ENCODE measurements at places on chromosomes 11 and 22.

DNA sequence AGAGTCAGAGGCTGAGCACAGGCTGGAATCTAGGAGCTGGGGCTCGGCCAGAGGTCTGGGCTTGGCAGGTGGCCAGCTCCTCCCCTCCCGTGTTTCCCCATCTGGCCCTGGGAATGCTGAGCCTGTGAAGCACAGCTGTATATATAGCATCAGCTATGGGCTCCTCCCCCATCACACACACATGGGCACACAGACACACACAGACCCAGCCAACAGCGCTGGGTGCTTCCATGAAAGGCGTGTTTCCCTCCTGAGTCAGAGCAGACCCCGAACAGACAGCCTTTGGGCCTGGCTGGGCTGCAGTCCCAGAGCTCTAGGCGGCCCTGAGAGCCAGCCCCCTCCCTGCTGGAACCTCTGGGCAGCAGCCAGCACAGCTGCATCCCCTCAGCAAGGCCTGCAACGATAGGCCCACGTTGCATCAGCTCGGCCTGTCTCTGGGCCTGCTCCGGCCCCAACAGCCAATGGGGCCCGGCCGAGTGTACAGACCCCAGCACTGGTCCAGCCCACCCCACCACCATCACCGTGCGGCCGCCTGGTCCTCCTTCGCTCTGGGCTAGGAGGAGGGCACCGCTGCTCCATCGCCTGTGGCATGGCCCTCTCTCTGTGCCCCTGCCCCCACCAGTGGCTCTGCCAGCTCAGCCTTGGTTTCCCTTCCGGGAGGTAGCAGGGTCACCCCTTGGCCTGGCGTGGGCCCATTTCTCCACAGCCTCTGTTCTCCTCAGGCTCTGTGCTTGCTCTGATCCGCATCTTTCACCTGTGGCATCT, 7.6 kb upstream of the SERPINH1 start:
- DNase-seq = no peak

DNA sequence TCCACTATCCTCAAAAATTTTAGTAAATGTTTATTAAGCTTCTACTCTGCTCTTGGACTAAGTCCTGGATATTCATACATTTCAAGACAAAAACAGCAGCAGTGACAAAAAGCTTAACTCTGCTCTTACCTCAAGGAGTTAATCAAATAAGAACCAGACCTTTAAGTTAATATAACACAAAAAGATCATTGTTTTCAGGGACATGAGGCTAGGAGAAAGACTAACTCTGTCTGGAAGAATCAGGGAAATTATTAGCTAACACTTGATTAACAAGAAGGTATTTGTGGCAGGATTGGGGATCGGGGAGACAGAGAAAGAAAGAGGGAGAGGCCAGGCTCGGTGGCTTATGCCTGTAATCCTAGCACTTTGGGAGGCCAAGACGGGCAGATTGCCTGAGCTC, 74.4 kb downstream of the PPP2R1B start:
- no peak for DNase-seq

- DNase-seq = no peak
These were observed 5.5 kb upstream of the TMPRSS13 start for GRCh38 chr11:117934526-117935307.

DNA sequence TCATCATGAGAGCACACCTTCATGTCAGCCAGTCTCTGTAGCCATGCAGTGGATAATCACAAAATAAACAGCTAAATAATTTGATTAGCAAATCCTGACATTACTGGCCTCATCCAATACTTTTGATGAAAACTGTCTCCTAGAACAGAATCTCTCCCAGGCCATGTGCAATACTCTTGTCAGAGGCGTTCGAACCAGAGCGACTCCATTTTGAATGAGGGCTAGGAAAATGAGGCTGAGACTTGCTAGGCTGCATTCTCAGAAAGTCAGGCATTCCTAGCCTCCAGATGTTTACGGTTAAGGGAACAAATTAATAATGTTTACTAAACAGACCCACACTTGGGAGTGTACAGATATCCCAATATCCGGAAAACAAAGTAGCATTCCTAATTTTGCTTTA, 69.9 kb downstream of the FAM168A start:
- no peak for DNase-seq

- DNase-seq = no peak
These were observed 540.8 kb downstream of the SOX6 start for GRCh38 chr11:15815246-15816195.

DNA sequence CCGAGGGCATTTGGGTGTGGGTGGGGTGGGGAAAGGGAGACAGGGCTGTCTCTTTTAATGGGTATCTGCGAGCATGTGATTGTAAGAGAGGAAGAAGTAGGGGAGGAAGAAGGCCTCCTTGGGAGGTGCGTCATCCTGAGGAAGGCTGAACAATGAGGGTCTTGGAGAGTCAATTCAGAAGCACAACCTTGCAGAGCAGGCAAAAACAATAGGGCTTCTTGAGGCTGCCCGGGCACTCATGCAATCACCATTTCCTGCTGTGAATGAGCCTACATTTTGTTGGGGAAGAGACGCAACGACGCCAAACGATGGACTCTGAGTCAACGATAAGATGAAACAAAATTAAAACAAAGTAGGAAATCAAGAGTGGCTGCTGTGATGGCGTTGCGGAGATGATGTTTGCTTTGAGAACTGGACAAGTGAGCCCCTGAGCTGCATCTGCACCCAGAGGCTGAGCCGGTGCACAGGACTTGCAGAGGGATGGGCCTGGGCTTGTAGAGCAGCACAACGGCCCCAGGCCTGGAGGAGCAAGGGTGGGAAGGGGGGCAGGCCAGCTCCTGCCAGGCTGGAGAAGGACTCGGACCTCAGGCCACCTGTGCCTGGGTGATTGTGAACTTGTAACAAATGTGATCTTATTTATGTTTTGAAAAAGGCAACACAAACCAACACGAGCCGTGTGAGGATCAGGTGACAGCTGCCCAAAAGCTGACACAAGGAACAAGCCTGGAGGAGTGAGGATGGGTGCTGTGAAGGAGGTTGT, 92.3 kb upstream of the B3GAT1 start:
- no peak for DNase-seq

- DNase-seq = no peak
These were observed 286.0 kb upstream of the CTSC start for GRCh38 chr11:88623531-88623930.

GRCh38 chr11:19536131-19536530, 176.5 kb upstream of the NAV2 start:
- no peak for DNase-seq

DNA sequence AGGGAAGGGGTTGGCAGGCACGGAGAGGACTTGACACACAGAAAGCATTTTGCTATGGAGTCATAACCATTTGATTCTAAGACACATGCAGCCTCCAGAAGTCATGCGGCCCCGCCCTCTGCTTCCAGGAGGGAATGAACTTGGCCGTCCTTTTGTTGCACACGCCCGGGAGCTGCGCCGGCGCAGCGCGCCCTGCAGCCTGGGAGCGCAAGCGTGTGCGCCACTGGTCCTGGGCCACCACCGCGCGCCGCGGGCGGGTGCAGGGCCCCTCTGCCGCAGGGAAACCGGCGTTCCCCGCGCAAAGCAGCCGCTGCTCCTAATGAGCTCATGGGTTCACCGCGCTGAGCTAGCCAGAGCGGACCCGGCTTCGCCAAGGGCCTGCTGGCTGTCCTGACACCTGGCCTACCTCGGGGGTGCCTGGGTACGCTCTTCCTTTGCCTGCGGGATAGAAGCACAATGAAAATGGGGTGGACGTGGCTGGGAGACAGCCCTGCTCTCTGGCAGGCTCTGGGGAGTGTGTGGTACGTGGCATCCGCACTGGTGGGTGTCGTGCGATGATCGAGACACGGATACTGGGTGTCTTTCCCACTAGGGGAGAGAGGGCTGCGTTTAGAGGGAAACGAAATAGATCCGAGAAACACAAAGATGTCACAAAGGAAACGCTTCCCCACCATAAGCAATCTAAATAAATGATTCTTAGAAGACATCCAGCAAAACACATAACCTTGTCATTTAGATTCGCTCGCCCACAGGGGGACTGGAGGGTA, 669 bp downstream of the MICAL3 start:
- DNase-seq = peak; percentile 51

GRCh38 chr11:48008951-48009270, 28.6 kb downstream of the PTPRJ start:
- peak; percentile 77 for DNase-seq

DNA sequence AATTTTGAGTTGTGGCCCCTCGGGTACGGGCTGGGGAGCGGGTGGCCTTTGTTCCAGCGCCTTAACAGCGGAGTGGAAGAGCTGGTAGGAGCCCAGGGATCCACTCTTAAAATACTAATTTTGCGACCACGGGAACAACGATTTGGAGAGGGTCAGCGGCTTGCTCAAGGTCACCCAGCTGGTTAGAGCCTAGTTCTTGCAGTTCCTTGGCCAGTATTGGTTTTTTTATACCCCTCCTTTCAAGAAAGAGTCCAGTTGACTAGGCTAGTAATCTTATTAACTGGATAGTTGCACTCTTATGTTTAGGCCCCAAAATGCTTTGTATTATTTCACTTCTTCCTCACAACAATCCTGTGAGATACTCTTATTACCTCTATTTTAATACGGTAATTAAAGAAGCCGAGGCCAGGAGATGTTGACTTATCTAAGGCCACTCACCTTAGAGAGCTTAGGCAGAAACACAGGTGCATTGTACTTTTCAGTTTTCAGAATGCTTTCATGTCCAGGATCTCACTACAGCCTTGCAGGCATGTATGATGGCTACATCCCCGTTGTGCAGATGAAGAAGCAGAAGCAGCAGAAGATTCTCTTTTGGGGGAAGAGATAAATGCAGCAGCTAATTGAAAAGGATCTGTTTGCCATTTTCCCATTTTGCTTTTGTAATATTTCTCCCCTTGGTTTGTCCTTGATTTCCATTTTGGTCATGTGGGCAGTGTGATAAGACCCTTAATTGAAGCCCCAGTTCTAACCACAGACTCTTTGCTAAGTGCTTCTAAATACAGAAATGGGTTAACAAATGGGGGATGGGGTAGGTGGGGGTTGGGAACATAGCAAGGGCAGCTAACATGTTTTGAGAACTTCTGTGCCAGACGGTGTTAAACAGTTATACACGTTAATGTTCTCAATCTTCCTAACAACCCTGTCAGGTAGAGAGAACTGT, 1.4 kb downstream of the SREBF2 start:
- DNase-seq = no peak

GRCh38 chr11:132790971-132791370, 741.3 kb downstream of the OPCML start:
- no peak for DNase-seq

GRCh38 chr22:20792966-20793728, 19.2 kb downstream of the SERPIND1 start:
- DNase-seq = no peak

DNA sequence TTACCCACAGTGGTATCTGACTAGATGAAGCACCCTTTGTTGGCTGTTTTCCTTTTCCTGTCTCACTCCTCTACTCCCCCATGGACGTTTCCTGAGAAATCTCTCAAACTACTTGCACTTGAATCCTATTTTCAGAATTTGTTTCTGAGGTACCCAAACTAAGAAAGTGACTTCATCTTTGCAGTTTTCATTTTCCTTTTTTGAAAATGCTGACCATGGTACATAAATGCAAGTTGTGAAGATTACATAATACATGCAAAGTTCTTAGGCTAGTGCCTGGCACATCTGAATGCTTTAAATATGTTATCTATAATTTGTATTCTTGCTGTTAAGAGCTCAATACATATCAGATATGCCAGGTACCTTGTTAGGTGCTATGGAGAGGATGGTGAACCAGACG, 644.7 kb upstream of the TENM4 start:
- DNase-seq = no peak

DNA sequence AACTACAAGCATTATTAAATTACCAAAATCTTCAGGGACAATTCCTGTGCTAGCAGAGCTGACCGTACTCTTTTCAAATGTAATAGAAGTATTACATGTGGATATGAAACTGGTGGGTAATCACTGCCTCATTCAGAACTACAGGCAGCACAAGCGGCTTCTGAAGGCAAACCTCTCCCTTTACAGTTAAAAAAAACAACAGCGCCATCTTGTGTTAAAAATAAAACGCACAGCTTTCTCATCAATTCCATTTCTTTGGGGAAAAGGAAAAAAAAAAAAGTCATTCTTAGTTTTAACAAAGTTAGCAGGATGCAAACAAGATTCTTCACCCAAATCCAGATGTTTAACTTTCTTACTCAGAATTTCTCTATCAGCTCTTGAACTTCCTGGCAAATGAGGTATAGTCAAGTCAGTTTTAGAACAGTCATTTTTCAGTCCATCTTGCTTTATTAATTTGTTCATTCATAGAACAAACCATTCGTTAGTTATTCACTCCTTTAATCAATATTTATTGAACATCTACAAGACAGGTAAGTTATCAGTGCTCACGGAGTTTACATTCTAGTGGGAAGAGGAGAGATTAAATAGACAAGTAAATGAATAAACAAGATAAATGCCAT, 331.8 kb upstream of the MPPED2 start:
- DNase-seq = no peak

DNA sequence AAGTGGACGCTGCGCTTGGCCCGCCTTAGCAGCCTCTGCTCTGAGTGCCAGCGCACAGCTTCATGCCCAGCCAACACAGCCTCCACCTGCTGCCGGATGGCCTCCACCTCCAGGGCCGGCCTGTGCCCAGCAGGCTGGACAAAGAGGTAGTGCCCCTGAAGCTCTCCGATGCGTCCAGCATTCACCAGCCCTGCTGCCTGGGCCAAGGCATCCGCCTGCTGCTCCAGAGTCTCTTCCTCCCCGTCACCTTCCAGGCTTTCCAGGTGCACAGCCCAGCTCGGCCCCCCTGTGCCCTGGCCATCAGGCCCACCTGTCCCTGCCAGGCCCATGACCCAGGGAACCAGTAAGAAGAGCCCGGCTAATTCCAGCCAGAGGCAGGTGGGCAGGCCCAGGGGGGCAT, 2.5 kb downstream of the PCSK7 start:
- DNase-seq = no peak

- no peak for DNase-seq
These were observed 67.0 kb downstream of the SHANK2 start for GRCh38 chr11:71185411-71185810.

GRCh38 chr11:123055191-123055901, 6.6 kb downstream of the HSPA8 start:
- peak; percentile 56 for DNase-seq

DNA sequence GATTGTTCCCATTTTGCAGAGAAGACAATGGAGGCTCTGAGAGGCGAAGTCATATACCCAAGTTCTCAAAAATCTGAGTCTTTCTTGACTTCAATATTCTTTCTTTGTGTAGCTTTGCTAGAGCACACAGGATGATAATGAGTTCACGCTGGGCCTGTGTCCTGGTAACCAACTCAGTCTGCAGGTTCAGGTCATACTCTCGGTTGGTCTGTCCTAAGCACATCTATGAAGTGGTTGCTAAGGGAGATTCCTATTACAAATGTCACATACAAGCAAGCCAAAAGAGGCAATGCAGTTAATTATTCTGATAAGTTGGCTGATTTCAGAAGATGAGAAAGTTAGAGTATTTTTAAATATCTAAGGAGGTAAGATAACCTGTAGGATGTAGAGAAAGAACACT, 481.0 kb downstream of the SOX6 start:
- no peak for DNase-seq

- no peak for DNase-seq
These were observed 21.7 kb downstream of the RASSF10 start for GRCh38 chr11:13030857-13031256.
